ENCODE measurements at places on chromosomes 4 and X. TPM values are rescaled to one million over a fixed set of nuclear protein-coding genes. Genes with fewer than 3 reads are reported as not detected.

- H3K4me3 ChIP-seq, result no peak overlapping the region
- no peaks in the 10 kb centered on the region for H3K36me3 ChIP-seq
- no peak for DNase-seq
- no peaks in the 10 kb centered on the region for H3K27me3 ChIP-seq
- H3K4me1 ChIP-seq, result no peaks in the 10 kb centered on the region
Observed at GRCh38 chr4:24213961-24214360, 324.1 kb upstream of the PPARGC1A start.

DNA sequence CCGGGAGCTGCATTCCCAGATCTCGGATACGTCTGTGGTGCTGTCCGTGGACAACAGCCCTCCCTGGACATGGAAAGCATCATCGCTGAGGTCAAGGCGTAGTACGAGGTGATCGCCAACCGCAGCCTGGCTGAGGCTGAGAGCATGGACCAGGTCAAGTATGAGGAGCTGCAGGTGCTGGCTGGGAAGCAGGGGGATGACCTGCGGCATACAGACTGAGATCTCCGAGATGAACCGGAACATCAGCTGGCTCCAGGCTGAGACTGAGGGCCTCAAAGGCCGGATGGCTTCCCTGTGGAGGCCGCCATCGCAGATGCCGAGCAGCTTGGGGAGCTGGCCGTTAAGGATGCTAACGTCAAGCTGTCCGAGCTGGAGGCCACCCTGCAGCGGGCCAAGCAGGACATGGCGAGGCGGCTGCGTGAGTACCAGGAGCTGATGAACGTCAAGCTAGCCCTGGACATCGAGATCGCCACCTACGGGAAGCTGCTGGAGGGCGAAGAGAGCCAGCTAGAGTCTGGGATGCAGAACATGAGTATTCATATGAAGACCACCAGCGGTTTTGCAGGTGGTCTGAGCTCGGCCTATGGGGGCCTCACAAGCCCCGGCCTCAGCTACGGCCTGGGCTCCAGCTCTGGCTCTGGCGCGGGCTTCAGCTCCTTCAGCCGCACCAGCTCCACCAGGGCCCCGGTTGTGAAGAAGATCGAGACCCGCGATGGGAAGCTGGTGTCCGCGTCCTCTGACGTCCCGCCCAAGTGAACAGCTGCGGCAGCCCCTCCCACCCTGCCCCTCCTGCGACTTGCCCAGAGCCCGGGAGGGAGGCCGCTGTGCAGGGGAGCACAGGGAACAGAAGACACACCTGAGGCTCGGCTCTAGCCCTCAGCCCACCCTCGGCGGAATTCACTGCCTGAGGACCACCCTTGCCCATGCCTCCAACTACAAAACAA lies 29.4 kb upstream of the GABRA3 start:
- no peak overlapping the region for H3K4me3 ChIP-seq
- no peak overlapping the region for H3K27ac ChIP-seq
- H3K4me1 ChIP-seq, result no peaks in the 10 kb centered on the region
- no peak for DNase-seq
- no peaks in the 10 kb centered on the region for H3K27me3 ChIP-seq
- no peaks in the 10 kb centered on the region for H3K36me3 ChIP-seq

The PCDH18 gene
- 2.2 TPM for total RNA-seq

- DNase-seq, result no peak
- peaks cover 15% of the 10 kb centered on the region for H3K4me1 ChIP-seq
- H3K4me3 ChIP-seq, result no peak overlapping the region
Observed at GRCh38 chrX:41688156-41688555, 617 bp upstream of the GPR34 start.

The TEX13C gene
- total RNA-seq, result not detected

The GPR82 gene
- total RNA-seq, result not detected

- no peak overlapping the region for H3K4me3 ChIP-seq
- no peaks in the 10 kb centered on the region for H3K36me3 ChIP-seq
Observed at GRCh38 chrX:32524385-32524784, 687.0 kb downstream of the DMD start.

- H3K27me3 ChIP-seq, result no peaks in the 10 kb centered on the region
- H3K27ac ChIP-seq, result peak overlapping the region; percentile 94
- H3K36me3 ChIP-seq, result no peaks in the 10 kb centered on the region
- H3K4me1 ChIP-seq, result no peaks in the 10 kb centered on the region
- peak; percentile 66 for DNase-seq
- H3K4me3 ChIP-seq, result peak overlapping the region; percentile 85
Observed at GRCh38 chr4:101346351-101347266, 717 bp downstream of the PPP3CA start.

DNA sequence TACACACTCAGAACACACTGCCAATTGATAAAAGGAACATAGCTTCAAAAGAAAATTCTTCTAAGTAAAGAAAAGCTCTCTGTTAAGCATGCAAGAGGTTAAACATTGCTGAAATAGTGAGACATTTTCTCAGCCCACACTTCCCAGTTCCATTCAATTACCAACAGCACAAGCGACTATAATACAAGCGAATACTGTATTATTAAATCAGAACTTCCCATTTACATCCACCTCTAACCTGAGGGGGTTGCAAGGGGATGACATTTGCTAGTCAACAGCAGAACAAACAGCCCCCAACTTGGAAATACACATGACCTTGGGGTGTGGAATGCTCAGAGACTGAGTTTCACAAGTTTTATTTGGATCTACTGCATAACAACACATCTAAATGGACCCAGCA lies 1.1 kb downstream of the FSTL5 start:
- no peak for DNase-seq
- H3K27me3 ChIP-seq, result peaks cover 5% of the 10 kb centered on the region
- H3K27ac ChIP-seq, result no peak overlapping the region
- peaks cover 11% of the 10 kb centered on the region for H3K4me1 ChIP-seq
- H3K4me3 ChIP-seq, result no peak overlapping the region
- H3K36me3 ChIP-seq, result no peaks in the 10 kb centered on the region

DNA sequence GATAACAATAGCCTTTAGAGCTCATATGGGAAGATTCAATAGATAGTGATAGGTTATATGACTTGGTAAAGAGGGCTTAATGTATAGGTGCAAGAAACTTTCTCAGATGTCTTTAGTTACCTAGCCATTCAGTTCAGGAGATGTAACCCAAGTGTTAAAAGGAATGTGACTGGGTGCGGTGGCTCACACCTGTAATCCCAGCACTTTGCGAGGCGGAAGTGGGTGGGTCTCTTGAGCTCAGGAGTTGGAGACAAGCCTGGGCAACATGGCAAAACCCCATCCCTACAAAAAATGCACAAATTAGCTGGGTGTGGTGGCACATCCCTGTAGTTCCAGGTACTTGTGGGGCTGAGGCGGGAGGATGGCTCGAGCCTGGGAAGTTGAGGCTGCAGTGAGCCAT lies 7.9 kb downstream of the TET2 start:
- DNase-seq, result no peak
- H3K36me3 ChIP-seq, result no peaks in the 10 kb centered on the region
- H3K27me3 ChIP-seq, result no peaks in the 10 kb centered on the region
- H3K27ac ChIP-seq, result no peak overlapping the region
- no peak overlapping the region for H3K4me3 ChIP-seq
- peaks cover 14% of the 10 kb centered on the region for H3K4me1 ChIP-seq

GRCh38 chr4:101643186-101643837 lies 147.2 kb upstream of the BANK1 start:
- no peak overlapping the region for H3K27ac ChIP-seq
- H3K4me1 ChIP-seq, result no peaks in the 10 kb centered on the region
- no peak overlapping the region for H3K4me3 ChIP-seq
- no peaks in the 10 kb centered on the region for H3K36me3 ChIP-seq
- DNase-seq, result no peak

GRCh38 chrX:3728454-3728853 lies 15.0 kb upstream of the PRKX start:
- no peak for DNase-seq
- H3K4me3 ChIP-seq, result no peak overlapping the region
- no peaks in the 10 kb centered on the region for H3K36me3 ChIP-seq
- no peaks in the 10 kb centered on the region for H3K4me1 ChIP-seq
- no peaks in the 10 kb centered on the region for H3K27me3 ChIP-seq
- no peak overlapping the region for H3K27ac ChIP-seq

DNA sequence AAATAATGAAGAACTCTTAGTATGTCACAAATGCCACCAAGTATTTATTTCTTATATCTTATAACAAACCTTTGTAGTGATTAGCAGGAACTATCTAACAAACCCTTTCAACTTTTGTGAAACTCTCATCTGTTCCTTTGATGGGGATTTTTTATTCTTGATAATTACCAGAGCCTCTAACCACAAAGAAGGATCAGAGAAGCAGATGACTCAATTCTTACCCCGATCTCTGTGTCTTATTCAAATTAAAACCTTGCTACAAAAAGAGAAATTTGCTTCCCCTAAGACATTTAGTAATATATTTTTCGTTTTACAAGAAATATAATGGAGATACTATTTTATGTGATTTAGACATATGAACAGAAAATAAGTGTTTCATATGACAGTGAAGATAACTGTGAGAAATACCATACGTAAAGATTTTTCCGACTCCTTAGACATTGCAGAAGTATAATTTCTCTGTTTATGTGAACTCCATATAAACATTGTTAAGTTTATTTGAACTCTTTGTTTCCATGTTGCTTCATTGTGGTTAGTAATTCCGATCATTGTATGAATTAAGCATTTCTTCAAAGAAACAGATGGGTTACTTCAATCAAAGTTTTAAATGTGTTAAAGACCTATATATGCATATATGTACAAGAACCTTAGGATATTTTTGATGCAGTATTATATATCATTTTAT lies 205.4 kb downstream of the CFAP299 start:
- no peak overlapping the region for H3K27ac ChIP-seq
- no peaks in the 10 kb centered on the region for H3K36me3 ChIP-seq
- H3K4me1 ChIP-seq, result no peaks in the 10 kb centered on the region
- H3K4me3 ChIP-seq, result no peak overlapping the region

DNA sequence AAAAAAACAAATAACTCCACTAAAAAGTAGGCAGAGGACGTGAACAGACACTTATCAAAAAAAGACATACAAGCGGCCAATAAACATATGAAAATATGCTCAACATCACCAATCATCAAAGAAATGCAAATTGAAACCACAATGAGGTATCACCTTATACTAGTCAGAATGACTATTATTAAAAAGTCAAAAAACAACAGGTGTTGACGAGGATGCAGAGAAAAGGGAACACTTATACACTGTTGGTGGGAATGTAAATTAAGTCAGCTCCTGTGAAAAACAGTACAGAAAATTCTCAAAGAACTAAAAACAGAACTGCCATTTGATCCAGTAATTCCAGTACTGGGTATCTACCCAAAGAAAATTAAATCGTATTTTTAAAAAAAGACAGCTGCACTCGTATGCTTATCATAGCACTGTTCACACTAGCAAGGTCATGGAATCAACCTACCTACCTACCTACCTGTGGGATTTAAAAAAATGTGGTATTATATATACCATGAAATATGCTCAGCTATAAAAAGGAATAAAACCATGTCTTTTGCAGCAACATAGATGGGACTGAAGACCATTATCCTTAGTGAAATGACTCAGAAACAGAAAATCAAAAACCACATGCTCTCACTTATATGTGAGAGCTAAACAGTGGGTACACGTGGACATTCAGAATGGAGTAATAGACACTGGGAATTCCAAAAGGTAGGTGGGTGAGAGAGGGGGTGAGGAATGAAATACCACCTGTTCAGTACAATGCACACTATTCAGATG lies 24.8 kb upstream of the PTPN13 start:
- H3K27me3 ChIP-seq, result no peaks in the 10 kb centered on the region
- no peak overlapping the region for H3K4me3 ChIP-seq
- no peaks in the 10 kb centered on the region for H3K4me1 ChIP-seq

- H3K4me3 ChIP-seq, result no peak overlapping the region
- H3K36me3 ChIP-seq, result no peaks in the 10 kb centered on the region
- H3K4me1 ChIP-seq, result no peaks in the 10 kb centered on the region
- H3K27me3 ChIP-seq, result no peaks in the 10 kb centered on the region
- peak overlapping the region; percentile 71 for H3K27ac ChIP-seq
- DNase-seq, result no peak
Observed at GRCh38 chr4:100525686-100526085, 7.9 kb upstream of the EMCN start.

The RADX gene
- 0.70 TPM for total RNA-seq

The TMPRSS11A gene
- not detected for total RNA-seq

The CXCL10 gene
- total RNA-seq, result not detected

- H3K4me1 ChIP-seq, result no peaks in the 10 kb centered on the region
- H3K4me3 ChIP-seq, result no peak overlapping the region
- no peaks in the 10 kb centered on the region for H3K27me3 ChIP-seq
Observed at GRCh38 chrX:22748093-22748999, 251.4 kb upstream of the DDX53 start.

- H3K27ac ChIP-seq, result no peak overlapping the region
- no peaks in the 10 kb centered on the region for H3K27me3 ChIP-seq
- H3K4me1 ChIP-seq, result no peaks in the 10 kb centered on the region
- no peak overlapping the region for H3K4me3 ChIP-seq
- peak; percentile 16 for DNase-seq
Observed at GRCh38 chr4:4411906-4412305, 25.0 kb downstream of the NSG1 start.

DNA sequence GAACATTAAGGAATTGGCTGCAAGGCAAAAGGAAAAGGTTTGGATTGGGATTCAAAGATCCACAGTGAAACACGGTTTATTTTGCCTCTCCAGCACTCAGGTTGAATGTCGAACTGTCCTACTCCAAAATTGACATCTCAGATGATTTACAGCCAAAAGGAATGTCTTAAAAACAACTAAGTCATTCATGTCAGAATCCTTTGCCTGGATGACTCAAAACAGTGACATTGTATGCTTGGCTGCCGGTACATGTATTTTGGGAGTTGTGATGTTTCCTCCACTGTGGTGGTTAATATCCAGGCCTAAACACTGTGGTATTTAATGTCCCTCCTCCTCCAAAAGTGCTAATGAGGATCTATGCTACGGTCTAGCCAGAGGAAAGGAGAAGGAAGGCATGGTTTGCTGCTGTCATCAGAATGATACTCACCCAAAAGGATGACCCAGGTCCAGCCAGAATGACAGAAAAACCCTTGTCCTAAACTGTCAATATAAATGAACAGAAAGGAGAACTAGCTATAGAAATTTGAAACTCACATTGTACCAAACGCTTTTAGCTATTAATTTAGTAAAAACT lies 20.9 kb downstream of the PGM2 start:
- no peaks in the 10 kb centered on the region for H3K27me3 ChIP-seq
- H3K27ac ChIP-seq, result no peak overlapping the region
- DNase-seq, result no peak
- peaks cover 11% of the 10 kb centered on the region for H3K4me1 ChIP-seq
- H3K4me3 ChIP-seq, result no peak overlapping the region

The AFAP1 gene
- total RNA-seq, result 4.5 TPM

DNA sequence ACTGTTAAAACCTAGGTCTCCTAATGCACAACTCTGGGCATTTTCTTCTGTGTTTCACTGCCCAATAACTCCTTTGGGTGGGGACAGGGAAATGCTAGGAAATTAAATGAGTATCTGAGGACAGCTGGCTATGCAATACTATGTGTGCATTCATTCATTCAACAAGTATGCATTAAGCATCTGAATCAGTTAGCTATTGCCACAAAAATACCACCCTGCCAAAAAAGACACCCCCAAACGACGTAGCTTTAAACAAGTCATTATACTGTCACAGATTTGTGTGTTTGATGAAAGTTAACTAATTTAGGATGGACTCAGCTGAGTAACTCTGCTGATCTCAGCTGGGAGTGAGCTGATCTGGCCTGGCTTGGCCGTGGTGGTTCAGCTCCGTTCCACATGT lies 29.8 kb upstream of the PTCHD1 start:
- DNase-seq, result no peak
- no peak overlapping the region for H3K27ac ChIP-seq
- no peaks in the 10 kb centered on the region for H3K27me3 ChIP-seq
- no peaks in the 10 kb centered on the region for H3K4me1 ChIP-seq
- no peak overlapping the region for H3K4me3 ChIP-seq

Data from heart left ventricle (tissue), 16 donors.